A549 treated with ZK216348 at 1 μM for 4 hours (cell line): ENCODE measurements at places on chromosomes 4 and X. TPM values are rescaled to one million over a fixed set of nuclear protein-coding genes. Genes with fewer than 3 reads are reported as not detected.

The GAB3 gene
- total RNA-seq: 0.21 to 1.9 TPM (median 0.70 TPM) in 5 replicates

The MSANTD1 gene
- 0.12 to 0.23 TPM (median 0.15 TPM) in 3 of 5 replicates, not detected in the others for total RNA-seq

The CXorf38 gene
- total RNA-seq: 8.3 to 12.2 TPM (median 10.8 TPM) in 5 replicates

The ARHGAP6 gene
- not detected in 5 replicates for total RNA-seq

The NAAA gene
- 20.1 to 25.7 TPM (median 21.9 TPM) in 5 replicates for total RNA-seq

The CHRDL1 gene
- total RNA-seq: not detected in 5 replicates

The BEX1 gene
- total RNA-seq: not detected in 5 replicates

The RAB39B gene
- 0.63 to 0.78 TPM (median 0.69 TPM) in 5 replicates for total RNA-seq

The SPOCK3 gene
- total RNA-seq: 0.19 to 0.53 TPM (median 0.35 TPM) in 3 of 5 replicates, not detected in the others

The ATP8A1 gene
- total RNA-seq: 0.03 to 0.06 TPM (median 0.05 TPM) in 3 of 5 replicates, not detected in the others

The EIF1AX gene
- total RNA-seq: 72.4 to 138 TPM (median 97.7 TPM) in 5 replicates

The TRAPPC11 gene
- total RNA-seq: 8.1 to 11.7 TPM (median 10.2 TPM) in 5 replicates

The ART3 gene
- total RNA-seq: not detected in 5 replicates

The NLGN4X gene
- not detected in 5 replicates for total RNA-seq

The UGT2B28 gene
- total RNA-seq: not detected in 5 replicates

The FAM47A gene
- total RNA-seq: not detected in 5 replicates

The SHISA3 gene
- 0.07 TPM in 1 of 5 replicates, not detected in the others for total RNA-seq

The SERPINA7 gene
- total RNA-seq: not detected in 5 replicates

The EREG gene
- total RNA-seq: 13.3 to 34.4 TPM (median 26.5 TPM) in 5 replicates

The CXCL10 gene
- total RNA-seq: 0.12 to 0.18 TPM in 2 of 5 replicates, not detected in the others

The ATP7A gene
- total RNA-seq: 2.0 to 4.4 TPM (median 3.2 TPM) in 5 replicates

The LEF1 gene
- not detected in 5 replicates for total RNA-seq

The CRMP1 gene
- 2.5 to 3.7 TPM (median 3.4 TPM) in 5 replicates for total RNA-seq

The BMX gene
- total RNA-seq: not detected in 5 replicates
